ENCODE measurements at places on chromosomes 3 and 15.

- DNase-seq = no peak
Measured at GRCh38 chr3:119595639-119596334, 1.9 kb upstream of the PLA1A start.

GRCh38 chr15:72318408-72318942 lies 1.5 kb downstream of the CELF6 start:
- no peak for DNase-seq

DNA sequence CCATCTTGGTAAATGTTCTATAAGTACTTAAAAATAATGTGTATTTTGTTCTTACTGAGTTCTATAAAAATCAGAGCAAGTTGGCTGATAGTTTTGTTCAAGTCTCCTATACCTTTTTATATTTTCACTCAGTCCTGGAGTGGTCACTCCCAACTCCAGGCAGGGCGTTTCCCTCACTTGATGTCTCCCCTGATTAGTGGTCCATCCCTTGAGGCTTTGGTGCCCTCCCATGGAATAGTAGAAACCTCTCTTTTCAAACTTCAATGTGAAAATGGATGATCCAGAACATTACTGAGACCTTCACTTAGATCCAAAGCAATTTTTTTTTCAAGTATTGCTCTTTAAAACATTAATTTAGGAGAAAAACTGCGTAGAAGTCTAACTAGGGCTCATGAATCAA lies 25.0 kb upstream of the SCN10A start:
- no peak for DNase-seq

GRCh38 chr15:49101536-49101935 lies 53.9 kb downstream of the COPS2 start:
- no peak for DNase-seq

DNA sequence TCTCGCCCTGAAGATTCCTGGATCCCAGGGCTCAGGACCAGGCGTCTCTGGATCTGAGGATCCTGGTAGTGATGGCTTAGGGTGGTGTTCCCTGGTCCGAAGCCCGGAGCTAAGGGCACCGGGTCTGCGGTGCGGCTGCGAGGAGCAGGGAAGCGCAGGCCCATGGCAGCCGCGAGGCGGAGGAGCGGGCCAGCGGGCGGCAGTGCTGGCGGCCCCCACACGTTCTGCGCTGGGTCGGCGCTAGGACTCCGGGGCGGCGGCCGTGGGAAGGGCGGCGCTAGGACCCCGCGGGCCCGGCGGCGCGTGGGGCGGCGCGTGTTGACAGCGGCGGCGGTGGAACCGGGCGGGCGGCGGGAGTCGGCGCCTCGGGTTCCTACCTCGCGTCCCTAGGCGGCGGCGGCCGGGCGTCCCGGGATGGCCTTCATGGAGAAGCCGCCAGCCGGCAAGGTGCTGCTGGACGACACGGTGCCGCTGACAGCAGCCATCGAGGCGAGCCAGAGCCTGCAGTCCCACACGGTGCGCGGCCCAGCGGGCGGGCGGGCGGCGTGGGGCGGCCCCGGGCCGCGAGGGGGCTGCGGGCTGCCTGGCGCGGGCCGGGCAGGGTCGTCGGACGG lies at the start of gene PXK:
Gene PXK (plus strand): TSS at position 318 of the 614 bp plus-strand sequence. CDS start 97 bp downstream, at position 415.
- no peak for DNase-seq

DNA sequence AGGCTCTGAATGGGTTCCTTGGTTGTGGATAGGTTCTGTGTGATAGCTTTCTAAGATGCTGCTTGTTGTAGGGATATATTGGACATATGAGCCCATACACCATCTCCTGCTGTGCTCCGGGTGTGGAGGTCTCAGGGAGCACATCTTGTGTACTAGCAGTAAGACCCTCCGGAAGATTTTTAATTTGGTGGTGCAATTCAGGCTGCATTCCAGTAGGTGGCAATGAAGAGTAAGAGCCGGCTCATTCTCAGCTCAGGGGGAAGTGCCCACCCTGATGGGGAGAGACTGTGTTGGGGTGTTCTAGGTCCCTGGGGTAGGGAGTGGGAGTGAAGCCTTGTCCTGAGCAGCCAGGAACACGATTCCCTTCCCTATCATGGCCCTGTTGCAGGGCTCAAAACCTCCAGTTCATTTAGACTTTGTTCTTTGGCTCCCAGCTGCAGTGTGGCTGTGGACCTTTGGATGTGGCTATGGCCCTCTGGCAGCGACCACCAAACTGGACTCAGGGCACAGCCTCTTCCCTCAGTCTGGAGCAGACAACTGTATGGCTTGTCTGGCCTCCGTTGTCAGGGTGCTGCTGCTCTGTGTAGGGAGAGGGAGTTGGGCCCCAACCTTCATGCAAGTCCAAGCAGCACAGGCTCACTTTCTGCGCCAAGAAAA lies 104.7 kb downstream of the UNC13C start:
- DNase-seq = no peak

DNA sequence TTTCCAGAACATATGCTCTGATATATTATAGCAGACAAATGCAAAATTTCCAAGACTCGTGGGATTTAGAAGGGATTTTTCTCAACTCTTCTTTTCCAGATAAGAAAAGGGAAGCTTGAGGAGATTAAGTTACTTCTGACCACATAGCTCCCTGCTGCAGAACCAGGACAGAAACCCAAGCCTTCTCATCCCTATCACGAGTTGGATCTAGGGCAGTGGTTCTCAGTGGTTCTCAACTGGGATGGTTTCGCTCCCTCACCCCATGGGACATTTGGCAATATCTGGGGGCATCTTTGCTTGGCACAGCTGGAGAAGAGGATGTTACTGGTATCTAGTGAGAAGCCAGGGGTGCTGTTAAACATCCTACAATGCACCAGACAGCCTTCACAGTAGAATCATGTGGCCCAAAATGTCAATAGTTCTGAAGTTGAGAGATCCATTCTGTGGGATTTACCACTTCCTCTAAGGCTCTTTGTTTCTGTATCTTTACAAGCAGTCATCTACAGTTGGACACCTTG lies 64.2 kb downstream of the LIPC start:
- DNase-seq = no peak

DNA sequence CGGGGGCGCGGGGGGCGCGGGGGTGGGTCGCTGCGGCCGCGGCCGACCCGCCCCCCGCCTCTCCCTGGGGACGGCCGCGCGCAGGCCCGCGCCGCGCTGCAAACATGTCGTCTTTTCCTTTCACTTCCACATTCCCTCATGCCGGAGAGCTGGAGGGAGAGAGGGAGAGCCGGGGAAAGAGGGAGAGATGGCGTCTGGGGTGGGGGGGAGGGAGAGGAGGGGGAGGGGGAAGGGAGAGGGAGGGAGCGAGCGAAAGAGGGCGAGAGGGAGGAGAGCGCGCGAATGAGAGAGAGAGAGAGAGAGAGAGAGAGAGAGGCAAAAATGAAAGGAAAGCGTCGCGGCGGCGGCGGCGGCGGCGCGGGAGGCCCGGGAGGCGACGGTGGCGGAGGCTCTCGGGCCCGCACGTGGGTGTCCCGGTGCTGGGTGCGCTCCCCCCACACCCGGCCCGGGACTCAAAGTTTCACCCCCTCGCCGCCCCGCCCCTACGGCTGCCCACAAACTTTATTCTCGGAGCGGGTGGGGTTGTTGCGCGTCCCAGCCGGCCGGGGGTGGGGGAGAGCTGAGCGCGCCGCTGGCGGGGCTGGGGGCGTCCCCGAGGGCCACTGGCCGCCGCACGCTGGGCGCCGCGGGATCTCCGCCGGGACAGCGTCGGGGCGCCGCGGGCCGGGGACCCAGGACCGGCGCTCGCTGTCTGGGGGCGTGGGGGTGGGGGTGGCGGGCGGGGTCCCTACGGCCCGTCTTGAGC lies 731 bp downstream of the ZNF710 start:
- no peak for DNase-seq

DNA sequence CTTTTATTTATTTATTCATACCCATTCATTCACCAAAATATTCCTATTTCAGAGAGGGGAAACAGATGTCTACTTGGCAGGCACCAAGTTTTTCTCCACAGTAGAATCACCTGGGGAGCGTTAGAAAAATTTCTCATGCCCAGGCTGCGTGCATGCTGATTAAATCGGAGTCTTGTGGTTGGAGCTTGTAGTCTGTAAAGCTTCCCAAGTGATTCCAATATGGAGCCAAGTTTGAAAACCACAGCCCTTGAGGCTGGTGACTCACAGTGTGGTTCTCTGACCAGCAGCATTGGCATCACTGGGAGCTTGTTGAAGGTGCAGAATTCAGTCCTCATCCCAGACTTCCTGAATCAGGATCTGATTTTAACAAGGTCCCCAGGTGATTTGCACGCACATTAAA lies 49.7 kb downstream of the PDHB start:
- DNase-seq = peak; percentile 96

GRCh38 chr3:132822266-132822665 lies 100.1 kb upstream of the NPHP3 start:
- no peak for DNase-seq

- no peak for DNase-seq
Measured at GRCh38 chr3:14491396-14492190, 48.5 kb downstream of the GRIP2 start.

DNA sequence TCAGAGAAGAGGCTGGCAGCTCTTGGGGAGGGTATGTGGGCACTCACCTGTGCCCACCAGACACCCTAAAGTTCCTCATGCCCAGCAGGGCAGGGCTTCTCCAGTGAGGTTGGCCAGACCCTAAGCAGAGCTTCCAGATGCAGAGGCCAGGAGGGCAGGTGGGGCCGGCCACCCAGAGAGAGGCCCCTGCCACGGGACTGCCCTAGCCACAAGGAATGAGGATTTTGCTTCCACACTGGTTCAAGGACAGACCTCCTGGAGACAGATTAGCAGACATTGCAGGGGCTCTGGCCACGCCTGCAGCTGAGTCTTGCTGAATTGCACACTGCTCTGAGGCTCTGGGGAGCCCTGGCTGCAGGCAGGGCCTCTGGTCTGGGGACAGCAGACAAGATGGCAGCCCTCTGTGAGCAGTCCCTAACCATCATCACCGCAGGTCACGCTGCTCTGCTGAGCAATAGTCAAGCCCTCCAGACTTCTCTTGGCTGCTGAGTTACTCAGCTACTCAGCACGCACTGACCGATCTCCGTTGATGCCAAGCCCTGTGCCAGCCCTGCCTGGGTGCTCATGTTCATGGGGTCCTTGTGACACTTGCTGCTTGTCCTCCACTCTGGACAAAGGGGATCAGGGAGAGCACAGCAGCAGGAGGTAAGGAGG lies 117.4 kb upstream of the ABHD17C start:
- DNase-seq = no peak

- no peak for DNase-seq
Measured at GRCh38 chr3:56593455-56594158, 36.6 kb downstream of the CCDC66 start.

- DNase-seq = peak; percentile 85
Measured at GRCh38 chr15:87752250-87752951, 504.1 kb downstream of the NTRK3 start.

DNA sequence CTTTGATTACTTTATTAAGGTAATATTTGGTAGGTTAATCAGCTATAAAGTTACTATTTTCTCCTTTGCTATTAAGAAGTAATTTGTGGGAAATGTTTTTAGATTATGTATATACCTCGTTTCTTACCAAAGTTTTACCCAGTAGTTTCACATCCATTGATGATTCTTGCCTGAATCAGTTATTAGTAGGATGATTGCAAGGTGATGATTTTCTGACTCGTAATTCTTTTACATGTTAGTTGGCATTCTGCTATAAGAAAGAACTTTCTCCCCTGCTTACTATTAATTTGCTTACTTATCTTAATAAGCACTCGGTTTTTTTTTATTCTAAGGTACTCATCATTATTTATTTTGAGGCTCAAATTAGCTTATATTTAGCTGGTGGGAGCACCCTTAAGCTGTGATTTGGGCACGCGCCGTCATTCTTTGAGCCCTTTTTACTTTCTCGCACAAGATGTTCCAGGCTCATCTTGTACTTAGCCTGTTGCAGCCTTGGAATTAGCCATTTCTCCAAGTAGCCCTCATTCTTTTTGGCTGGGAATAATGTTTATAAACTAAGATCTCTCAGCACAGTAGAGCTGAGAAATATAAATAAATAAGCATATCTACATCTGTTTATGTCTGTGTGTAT lies 15.3 kb downstream of the USP3 start:
- DNase-seq = no peak

DNA sequence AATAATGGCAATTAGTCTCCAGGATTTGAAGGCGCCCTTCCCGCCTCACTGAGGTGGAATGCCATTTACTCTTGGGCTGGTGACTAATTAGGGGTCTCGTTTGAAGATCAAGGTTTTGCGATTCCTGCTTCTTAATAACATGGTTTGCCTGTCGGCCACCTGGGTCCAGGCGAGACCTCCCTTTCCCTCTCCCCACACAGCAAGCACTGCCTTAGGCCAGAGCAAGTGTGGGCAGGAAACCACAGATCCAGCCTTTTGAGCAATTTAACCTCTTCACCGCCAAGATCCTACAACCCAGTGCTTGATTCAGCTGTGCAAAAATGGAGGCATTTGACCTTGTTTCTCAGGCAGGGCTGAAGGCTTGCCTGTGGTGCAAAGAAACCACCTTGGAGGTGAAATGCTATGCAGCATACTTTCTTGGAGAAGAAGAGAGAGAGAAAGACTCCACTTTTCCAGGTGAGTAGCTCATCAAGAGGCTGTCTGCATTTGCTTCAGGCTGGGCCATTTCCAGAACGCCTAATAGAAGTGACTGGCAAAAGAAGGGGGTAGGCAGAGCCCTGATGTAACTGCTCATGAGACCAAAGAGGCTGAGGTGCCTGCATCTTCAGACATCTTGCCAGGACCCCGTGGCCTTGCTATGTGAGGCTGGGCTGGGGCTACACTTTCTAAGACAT lies 34.1 kb upstream of the WNT5A start:
- DNase-seq = no peak

DNA sequence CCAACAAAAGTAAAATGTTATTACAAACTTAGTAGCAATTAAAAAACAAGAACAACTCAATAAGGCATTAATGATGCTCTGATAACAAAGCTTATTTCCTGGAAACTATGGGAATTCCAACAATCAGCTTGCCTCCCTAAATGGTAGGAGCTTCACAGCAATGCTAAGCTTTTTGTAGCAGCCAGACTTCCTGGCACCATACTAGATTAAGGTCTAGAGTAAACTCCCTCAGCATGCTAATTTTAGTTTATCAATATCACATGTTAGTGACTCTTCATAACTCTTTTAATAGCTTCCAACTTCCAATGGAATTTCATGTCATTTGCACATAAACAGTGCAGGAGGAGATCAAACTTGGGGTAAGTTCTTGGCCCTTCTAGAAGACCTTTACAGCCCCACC lies 782.0 kb downstream of the MCTP2 start:
- DNase-seq = no peak

GRCh38 chr15:31511707-31512310 lies 185.2 kb downstream of the KLF13 start:
- no peak for DNase-seq

GRCh38 chr3:46677411-46677726 lies 16.1 kb downstream of the ALS2CL start:
- DNase-seq = no peak

DNA sequence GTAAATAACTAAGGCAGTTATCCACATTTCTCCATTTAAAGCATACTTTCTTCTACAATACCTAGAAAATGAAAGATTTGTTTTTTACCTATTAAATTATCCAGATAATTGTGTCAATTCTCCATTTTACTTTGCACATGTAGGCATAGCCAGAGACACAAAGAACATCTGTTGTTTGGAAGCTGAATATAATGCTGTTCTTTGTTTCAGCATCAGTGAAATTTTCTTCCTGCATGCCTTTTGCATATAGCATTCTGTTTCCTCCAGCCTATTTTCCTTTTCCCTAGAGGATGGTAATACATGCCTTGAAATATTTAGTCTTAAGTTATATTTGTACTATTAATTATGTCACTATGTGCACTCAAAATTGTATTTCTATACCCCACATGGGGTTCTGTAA lies 233.7 kb downstream of the CNTN6 start:
- DNase-seq = no peak

Data from epithelial cell of proximal tubule (primary cell).